ENCODE measurements at places on chromosomes 2 and 18.

DNA sequence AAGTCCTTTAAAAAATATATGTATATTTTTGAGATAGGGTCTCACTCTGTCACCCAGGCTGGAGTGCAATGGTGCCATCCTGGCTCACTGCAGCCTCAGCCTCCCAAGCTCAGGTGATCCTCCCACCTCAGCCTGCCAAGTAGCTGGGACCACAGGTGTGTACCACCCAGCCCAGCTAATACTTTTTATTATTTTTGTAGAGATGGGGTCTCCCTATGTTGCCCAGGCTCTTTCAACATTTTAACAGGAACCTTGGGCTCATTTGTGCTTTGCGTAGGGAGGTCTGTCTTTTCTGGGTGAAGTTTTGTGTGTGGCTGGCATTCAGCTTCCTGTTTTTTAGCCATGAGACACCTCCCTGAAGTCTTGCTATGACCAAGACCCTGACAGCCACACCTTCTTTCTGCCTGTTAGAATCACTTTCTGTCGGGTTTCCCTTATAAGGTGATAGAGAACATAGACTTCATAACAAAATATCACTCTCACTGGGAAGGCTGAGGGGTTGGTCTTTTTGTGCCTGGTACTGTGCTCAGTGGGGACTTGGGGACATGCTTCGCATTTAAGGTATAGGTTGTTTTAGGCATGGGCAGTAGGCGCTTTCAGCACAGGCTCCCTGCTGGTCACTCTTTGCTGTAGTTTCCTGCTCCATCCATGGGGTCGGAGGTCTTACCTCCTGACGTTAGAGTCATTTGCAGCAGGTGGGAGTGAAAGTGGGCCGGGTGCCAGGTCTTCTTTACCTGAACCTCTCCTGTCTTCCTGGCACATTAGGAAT is 3.4 kb downstream of the RAB31 start:
- no peak for DNase-seq

- no peak for DNase-seq
These were observed 126.2 kb upstream of the EML6 start for GRCh38 chr2:54597153-54597848.

DNA sequence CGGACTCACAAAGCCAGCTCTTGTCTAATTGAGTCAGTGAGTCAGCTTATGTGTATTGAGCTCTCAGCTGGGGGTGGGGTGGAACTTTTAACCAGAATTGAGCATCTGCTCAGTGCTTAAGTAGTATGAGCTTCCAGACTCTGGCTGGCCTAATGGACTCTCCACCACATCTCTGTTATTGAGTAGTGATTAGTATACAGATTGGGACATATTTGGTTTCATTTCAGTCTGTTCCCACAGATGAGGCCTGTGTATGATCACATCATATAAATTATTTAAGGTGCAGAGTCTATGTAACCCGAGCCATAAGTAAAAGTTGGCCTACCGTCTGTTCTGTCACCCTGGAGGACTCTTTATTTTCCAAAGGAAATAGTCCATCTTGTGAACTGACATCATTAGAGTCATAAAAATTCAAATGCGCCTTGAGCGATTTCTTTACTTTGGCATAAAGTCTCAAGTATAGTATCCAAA is 152.1 kb downstream of the THSD7B start:
- DNase-seq = no peak

DNA sequence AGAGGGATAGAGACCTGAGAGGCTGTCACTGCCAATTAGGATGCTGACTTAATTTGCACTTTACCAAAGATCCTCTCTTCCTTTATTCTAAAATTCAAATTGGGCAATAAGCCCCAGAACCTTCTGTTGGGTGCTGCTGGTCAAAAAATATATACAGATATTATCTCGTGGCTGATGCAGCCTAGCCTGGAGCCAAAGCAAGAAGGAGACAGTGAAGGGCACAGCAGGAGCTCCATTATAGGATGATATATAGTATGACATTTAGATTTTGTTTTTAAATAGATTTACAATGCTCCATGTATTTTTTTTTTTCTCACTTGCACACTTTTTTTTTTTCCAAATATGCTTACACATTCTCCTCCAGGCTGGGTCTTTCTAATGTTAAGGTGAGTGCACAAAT is 579.3 kb downstream of the PIK3C3 start:
- no peak for DNase-seq

DNA sequence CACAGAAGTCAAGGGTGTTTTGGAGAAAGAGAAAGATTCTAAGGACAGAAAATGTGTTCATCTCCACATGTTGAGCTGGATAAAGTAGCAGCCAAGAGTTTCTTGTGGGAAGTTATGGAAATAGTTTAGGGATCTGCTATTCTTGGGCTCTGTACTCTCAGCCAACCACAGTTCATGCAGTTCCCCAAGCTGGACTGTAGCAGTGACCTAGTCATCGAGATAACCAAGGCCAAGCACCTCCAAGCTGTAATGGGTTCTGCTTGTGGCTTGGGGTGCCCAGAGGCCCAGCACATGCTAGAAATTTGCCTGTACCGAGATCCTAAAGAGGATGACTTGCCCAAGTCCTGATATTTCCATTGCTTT is 91.9 kb upstream of the RASGRP3 start:
- DNase-seq = no peak

GRCh38 chr2:74503506-74504475 is 3.7 kb downstream of the PCGF1 start:
- DNase-seq = peak; percentile 33

DNA sequence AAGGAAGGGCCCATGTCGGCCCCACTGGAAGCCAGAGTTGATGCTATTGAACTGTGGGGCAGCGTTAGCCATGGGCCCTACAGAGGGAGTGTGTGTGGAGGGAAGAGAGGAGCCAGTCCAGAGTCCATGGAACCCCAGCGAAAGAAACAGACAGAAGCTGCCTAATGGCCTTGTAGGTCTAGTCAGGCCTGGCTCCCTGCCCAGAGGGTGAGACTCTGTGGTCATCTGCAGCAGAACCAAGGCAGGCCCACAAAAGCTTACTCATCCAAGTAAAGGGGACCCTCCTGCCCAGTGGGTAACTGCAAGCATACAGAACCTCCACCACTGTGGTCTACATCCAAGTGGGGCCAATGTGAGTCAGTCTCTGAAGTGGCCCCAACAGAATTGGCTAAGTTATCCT is 439.8 kb downstream of the TGIF1 start:
- no peak for DNase-seq

DNA sequence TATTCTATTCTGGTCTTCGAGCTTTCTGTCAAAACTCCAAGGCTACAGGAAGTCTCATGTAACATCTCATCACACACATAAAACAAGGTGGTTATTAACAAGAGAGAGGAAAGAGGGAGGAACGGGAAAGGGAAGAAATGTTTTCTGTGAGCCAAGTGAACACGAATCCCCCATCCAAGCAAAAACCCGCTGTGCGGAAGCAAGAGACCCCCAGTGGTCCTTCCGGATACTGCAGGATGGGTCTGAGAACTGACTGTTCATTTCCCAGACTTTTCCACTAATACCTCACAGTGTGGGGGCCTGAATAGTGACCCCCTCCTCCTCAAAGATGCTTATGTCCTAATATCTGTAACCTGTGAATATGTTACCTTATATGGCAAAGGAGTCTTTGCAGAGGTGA is 19.0 kb upstream of the DIPK1C start:
- DNase-seq = peak; percentile 68

- no peak for DNase-seq
These were observed 345.5 kb downstream of the ERBB4 start for GRCh38 chr2:212193056-212193455.

DNA sequence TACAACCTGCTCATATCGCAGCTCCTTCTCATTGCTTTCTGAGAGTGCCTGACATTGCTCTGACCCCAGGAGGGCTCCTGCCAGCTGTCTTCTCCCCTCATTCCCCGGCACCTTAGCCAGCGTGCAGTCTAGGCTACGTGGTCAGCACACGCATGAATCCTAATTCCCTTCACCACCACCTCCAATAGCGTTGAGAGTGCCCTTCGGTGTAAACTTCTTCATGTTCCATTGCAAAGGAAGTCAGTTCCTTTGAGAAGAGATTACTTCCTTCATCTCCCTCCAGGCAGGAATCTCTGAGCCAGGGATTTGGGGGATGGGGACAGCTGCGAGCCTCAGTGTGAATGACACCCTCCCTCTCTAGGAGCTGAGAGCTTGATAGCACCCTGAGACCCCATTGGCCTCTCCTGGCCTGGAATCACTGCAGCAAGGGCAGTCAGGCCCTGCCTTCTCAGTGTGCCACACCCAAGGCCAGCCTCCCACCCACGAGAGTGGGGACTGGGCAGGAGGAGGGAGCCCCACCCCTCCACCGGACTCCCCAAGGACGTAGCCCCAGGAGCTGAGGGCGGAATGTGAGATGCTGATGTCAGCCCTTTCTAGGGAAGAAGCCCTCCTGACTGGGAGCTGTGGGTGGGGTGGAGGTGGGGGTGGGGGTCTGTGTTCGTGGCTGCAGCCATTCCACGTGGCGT is 53.4 kb downstream of the SLC66A2 start:
- DNase-seq = no peak

DNA sequence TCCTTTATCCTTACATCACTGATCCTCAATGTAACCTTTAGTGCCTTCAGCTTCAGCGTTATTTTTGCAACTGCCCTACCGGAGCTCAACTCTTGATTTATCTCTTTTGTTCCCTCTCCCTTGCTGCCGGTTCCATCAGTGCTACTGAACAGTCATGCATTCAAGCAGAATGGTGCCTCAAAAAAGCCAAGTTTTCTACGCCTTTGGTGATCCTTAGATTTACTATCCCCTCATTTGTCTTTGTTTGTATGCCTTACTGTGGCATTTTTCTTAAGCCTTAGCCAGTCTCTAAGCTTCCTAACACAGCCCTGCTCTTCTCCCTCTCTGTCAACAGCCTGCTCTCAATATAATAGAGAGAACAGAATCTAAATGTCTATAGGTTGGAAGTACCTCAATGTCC is 847.7 kb downstream of the CPS1 start:
- no peak for DNase-seq

DNA sequence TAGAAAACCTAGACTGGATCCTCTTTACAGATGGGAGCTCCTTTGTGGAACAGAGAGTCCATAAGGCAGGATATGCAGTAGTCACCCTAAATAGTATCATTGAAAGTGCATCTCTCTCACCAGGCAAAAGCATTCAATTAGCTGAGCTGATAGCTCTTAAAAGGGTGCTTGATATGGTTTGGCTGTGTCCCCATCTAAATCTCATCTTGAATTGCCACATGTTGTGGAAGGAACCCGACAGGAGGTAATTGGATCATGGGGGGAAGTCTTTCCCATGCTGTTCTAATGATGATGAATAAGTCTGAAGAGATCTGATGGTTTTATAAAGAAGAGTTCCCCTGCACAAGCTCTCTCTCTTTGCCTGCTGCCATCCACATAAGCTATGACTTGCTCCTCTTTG is 96.2 kb upstream of the RMP24 start:
- no peak for DNase-seq

DNA sequence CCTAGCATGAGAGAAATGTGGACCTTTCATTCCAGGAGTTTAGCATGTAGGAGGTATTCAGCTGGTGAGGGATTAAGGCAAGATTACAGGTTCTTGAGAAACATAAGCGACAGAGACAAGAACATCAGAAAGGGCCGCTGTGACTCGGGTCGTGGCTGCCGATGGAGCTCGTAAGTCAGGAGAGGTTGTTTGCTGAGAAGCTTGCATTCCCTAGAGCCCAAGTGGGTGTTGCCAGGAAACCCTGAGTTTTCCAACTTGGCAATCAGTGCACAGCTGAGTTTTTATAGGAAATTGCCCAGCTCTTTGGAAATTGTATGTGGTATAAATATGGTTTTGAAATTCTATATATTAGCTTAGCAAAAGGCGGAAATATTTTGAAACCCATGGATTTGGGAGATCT is 46.4 kb upstream of the CYP1B1 start:
- no peak for DNase-seq

- DNase-seq = no peak
These were observed 122.4 kb upstream of the SLC1A4 start for GRCh38 chr2:64866797-64867196.

DNA sequence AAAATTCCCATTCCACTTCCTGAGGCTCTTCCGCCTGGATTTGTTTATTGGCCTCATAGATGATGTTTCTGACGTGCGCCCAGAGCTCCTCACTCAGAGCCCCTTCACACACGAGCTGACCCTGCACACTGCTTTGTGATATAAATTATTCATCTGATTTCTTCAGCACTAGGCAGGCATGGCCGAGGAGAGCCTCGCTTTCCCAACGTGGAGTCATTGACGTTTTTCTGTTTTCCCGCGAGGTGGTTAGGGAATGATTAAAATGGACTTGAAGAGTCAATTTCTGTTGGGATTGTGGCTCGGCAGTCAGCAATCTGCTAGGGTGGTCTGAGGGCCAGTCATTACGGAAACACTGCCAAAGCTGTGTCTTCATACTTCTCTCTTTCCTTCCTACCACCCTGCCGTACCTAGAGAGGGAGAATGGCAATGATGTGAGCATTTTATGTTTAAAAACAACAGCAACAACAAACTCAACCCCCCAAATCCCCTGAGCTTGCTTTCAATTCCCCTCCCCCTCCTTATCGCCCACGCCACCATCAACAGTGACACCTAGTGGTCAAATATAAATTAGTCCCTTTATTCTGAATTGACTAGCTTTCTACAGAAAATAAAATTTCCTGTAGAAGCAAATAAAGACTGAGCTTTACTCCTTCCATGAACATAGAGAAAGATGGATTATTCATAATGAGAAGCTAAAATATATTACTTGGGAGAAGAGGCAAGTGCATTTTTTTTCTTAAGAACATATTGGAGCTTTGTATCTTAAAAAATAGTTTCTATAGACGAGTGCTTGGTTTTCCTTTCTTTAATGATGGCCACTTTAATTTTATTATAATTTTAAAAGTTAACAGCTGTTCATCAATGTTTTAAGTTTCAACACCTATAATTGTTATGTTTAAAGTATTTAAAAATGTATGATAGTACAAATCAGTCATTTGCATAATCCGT is 285.1 kb downstream of the MTX2 start:
- peak; percentile 71 for DNase-seq

GRCh38 chr2:8388781-8389180 is 293.1 kb upstream of the ID2 start:
- no peak for DNase-seq

DNA sequence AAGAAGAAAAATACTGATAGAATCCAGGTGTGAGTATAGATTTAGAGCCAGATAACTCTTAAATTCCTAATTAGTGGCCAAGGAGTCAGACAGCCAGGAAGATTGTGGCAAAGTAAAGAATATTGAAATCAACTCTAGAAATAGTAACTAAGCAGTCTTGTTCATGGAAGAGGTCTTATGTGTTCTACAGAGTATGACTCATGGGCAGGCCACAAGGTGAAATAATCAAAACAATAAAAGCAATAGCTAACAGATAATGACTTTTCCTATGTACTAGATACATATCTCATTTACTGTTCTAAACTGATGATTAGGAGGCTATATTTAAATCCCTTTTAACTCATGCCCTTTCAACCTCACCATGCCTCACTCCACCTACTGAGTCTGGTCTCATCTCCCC is 227.4 kb upstream of the COL3A1 start:
- DNase-seq = no peak

GRCh38 chr2:150872756-150873395 is 385.4 kb upstream of the RND3 start:
- DNase-seq = no peak

DNA sequence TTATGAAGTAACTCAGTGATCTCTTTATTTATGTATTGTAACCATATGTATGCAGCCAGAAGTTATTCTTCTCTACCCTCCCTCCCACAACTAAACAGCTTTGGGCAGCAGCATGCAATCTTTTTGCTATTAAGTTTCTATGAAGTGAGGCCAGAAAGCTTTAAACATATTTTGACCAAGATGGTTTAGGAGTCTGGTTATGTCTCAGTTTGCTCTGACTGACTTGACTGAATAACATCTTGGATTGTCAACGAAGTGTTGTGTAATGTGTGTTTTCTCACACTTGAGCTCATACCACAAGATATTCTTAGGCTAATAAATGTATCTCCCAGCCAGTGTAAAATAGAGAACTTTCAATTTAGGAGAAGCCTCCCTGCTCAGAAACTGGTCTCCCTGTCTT is 104.3 kb downstream of the TTC27 start:
- DNase-seq = no peak
